ENCODE measurements at places on chromosomes 5 and 9. TPM values are rescaled to one million over a fixed set of nuclear protein-coding genes. Genes with fewer than 3 reads are reported as not detected.

HK3 gene
- 0.82 TPM for polyA plus RNA-seq

DNA sequence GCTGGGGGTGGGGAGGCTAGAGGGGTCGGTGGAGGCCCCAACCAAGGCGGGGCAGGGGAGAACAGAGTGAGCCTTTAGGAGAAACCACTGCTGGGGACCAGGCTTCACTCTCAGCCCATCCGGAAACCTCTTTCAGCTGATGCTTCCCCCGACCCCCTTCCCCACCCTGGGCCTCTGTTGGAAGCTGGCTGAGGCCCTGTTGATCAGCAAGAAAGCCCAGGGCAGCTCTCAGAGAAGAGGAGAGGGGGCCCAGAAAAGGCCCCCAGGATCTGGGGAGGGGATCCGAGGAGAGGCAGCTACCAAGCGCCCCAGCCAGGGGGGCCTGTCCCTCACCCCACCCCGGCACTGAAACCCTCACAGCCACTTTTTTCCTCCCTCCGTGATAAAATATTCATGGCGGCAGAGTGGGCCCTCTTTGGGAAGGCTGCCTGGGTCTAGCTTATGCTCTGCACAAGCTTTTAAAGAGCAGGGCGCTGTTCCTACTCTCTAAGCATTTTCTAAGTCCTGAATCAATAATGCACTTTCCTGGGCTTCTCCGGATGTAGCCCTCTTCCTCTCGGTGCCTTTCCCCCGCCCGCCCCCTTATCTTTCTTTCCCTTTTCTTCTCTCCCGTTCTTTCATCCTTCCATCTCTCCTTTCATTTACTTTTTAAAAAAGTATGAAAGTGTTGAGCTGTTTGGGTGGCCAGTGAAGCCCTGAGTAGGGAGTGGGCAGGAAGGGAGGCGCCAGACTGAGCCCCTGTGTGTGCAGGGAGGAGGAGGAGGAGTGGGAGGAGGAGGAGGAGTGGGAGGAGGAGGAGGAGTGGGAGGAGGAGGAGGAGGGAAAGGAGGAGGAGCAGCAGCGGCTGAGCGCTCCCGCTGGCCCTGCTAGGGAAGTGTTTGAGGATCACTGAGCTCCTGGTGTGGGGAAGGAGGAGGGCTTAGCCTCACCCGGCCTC is 23.5 kb downstream of the NTNG2 start:
- no peak for DNase-seq

FOXD4L5 gene
- polyA plus RNA-seq: 0.90 TPM

GRCh38 chr5:33311893-33312292 is 128.9 kb upstream of the TARS1 start:
- no peak for DNase-seq

PRUNE2 gene
- polyA plus RNA-seq: 10.8 TPM

DNA sequence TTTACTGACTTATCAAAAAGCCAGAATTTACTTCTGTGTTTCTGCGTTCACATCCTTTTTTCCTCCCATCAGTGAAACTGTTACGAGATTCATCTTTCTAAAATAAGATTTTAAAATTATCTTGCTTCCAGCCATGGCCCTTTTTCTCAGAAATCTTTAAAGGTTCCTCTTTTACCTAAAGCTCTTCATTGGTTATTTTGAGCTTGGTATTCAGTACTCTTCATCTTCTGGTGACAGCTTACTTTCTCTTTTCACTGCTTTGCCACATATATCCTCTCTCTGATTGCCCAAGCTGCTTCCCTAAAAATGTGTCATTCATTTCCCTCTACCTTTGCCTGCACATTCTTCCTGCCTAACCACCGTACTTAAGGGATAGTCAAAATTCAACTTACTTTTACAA is 32.3 kb downstream of the TGFBR1 start:
- no peak for DNase-seq

B4GALT1 gene
- 34.5 TPM for polyA plus RNA-seq

GRCh38 chr5:14039576-14039975 is 95.1 kb upstream of the DNAH5 start:
- DNase-seq: no peak

C5orf52 gene
- not detected for polyA plus RNA-seq

DNA sequence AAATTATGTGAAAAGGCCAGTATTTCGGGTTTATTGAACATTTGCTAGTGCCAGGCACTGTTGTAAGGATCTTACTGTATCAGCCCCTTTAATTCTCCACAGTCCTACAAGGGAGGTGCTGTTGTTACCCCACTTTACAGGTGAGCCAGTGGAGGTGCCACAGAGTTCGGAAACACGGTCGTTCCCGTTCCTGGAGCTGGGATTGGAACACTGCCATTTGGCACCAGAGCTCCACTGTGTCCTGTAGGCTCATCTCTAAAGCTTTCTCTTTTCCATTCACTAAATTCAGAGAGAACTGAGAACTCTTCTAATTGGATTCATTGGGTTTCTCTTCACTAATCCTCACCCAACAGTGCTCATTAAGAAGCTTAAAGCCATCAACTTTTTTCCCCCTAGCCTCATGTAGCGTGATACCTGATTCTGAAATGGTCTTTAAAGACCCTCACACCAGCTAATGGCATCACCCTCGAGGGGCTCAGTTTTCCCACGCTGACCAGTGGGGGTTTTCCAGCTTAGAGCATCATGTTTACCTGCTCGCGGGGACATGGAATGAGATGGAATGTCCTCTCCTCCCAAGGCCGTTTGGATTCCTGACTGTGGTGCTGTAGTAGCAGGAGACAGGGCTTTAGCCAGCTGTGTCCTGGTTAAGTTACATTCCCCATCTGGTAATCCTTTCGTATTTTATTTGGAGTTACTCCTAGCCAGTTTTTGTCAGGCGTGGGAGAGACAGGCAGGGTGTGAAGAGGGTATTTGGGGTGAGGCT is 5.8 kb downstream of the ERGIC1 start:
- DNase-seq: no peak

SLC28A3 gene
- not detected for polyA plus RNA-seq

GRCh38 chr5:157473383-157474320 is 13.6 kb downstream of the NIPAL4 start:
- DNase-seq: no peak

DNA sequence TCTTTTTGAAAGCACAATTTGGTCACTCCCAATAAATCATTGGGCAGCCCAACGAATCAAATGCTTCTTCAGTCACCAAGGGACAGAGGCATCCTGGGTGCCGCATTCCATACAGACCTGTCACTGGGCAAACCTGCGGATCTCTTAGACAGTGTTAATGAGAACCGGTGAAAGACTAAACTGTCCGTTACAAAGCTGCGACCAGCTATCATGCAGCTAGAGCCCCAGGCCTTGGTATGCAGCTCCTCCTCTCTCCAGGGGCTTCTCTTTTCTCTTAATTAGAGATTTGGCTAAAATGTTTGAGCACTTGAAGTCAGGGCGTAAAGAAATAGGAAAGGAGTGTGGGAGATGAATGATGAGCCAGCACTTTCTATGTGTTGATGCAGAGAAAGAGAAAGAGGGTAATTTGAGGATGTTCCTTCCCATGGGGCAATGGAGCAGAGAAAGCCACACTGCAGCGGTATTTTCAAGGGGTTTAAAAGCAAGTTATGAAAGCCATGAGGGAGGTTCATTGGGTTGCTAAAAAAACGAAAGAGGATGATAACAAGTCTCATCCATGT is 175.3 kb downstream of the RFK start:
- DNase-seq: no peak

RASEF gene
- polyA plus RNA-seq: 0.43 TPM

- no peak for DNase-seq
Measured at GRCh38 chr9:74639112-74639511, 142.0 kb downstream of the RORB start.

LRSAM1 gene
- polyA plus RNA-seq: 11.9 TPM

- DNase-seq: no peak
Measured at GRCh38 chr9:98838155-98838867, 30.8 kb downstream of the GALNT12 start.

GRCh38 chr5:84403773-84404172 is 19.1 kb upstream of the EDIL3 start:
- DNase-seq: no peak

TOR4A gene
- 7.6 TPM for polyA plus RNA-seq

PPP1R26 gene
- 10.9 TPM for polyA plus RNA-seq

DNA sequence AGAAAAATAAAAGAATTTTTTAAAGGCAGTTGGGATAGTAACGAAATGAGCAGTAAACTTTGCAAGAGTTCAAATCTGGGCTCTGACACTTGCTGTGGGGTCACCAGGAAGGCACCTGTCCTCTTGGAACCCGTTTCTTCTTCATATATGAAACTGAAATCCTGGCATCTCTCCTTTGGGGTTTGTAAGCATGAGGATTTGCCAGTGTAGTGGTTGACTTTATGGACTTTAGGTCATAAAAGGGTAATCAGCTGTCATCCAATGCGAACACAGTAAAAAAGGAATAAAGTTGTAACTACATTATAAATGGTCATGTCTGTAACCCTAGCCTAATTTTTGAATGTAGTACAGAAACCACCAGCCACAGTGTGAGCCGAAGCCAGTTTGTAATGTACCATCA is 1.3 kb downstream of the RAB14 start:
- no peak for DNase-seq

GRCh38 chr9:104835161-104835560 is 71.2 kb downstream of the NIPSNAP3B start:
- DNase-seq: no peak

GRCh38 chr9:33721674-33722358 is 73.5 kb upstream of the PRSS3 start:
- DNase-seq: peak; percentile 50

SLC38A9 gene
- 11.0 TPM for polyA plus RNA-seq

DNA sequence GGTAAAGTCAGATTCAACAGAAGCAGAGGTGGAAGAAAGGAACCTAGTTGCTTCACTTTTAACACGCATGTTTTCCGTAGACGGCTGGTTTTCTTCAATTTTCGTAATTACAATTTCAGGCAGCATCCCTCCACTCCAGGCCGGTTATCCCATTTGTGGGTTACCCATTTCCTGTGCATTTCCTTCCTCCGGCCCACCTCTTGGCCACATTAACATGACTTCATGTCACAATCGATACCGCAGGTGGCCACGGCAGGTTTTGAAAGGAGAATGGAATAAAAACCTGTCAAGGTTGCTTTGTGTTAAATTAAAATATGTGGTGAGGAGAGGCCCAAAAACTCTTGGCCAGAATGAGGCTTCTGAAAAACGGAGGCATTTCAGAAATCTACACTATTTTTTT is 130.2 kb downstream of the PCSK5 start:
- DNase-seq: no peak

DNA sequence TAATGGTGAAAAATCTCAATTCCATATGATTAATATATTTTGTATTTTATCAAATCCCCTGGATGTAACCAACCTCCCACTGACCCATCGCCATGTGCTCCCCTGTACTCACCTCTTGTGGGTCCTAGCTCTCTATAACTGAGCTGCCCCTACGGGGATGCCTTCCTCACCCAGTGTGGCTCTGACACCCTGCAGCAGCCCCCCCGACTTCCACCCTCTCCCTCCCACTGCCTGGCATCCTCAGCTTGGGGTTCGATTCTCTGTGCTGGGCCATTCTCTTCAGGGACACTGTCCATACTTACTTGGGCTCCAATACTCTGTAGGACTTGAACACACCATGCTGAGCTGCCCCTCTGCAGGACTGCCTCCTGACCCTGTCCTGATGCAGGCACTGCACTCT is 87.1 kb downstream of the PJA2 start:
- no peak for DNase-seq

DNA sequence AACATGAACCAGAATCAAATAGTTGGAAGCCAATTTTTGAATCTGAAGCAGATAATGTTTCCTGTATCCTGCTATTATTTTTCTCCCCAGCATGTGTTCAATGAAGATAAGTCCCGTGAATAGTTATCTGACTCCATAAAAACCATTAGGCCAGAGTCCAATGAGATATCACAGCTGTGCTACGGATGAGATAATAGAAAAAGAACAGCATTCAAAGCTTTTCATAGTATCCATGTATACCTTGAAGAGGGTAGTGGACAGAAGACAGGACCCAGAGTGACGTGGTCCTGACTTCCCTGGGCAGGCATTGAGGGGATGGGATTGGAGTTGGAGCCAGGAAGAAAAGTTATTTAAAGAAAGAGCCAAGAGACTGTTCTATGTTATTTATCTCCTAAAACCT is 50.7 kb upstream of the C6 start:
- no peak for DNase-seq

KCNN2 gene
- polyA plus RNA-seq: 8.2 TPM

DNA sequence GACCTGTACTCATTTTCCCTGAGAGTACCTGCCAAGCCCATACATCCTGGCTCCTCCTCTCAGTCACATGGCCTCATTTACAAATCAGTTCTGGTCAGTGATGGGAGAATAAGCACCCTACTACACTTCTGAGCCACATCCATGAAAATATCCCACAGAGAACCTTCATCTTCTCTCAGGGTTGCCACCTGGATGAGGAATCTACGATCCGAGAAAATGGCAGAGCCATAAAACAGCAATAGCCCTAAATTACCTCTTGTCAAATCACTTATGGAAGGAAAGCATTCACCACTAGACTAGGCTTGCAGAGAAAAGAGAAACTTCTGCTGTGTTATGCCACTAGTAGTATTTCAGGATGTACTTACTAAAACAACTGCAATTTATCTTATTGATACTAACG is 324.8 kb downstream of the BNC2 start:
- DNase-seq: no peak

DNA sequence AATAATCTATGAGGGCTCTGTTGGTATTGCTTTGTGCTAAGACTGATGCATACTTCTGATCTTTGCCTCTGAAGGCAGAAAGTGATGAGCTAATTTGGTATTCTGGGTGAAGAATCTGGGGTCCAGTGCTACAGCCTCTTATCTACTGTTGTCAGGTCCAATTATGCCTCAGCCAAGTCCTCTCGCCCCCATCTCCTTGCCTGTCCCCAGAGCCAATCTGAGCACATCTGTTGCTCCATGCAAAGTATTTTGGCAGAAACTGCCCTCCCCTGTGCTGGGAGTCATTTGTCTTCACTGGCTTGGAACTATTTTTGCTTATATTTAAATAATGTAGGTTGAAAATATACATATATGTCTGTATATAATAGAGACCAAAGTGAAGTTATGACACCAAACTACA is 23.4 kb downstream of the LSM11 start:
- DNase-seq: no peak

CCNB1 gene
- polyA plus RNA-seq: 28.4 TPM

DNA sequence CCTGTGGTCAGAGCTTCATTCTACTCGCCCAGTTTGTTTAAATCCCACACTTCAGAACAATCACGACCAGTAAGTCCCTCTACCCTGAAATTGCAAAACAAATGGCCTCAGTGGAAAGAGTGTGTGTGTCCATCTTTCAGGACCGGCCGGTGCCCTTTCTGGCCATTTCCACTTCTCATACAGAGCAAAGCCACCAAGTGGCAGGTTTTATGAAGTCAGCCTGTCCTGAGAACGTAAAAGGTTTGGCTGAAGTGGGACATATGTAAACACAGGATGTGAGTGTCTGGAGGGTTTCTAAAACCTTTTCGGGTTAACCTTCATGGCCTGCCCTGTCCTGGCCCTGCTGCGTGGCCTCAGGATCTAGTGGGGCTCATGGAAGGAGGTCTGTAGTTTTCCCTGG is 24.7 kb downstream of the NXNL2 start:
- DNase-seq: no peak

SPEF2 gene
- polyA plus RNA-seq: 8.9 TPM

NTNG2 gene
- 0.25 TPM for polyA plus RNA-seq

- DNase-seq: no peak
Measured at GRCh38 chr9:117434566-117434965, 19.7 kb upstream of the ASTN2 start.

- DNase-seq: peak; percentile 50
Measured at GRCh38 chr5:53364061-53364460, 116.4 kb upstream of the FST start.

- no peak for DNase-seq
Measured at GRCh38 chr5:144151026-144151425, 19.4 kb downstream of the YIPF5 start.

FAM200C gene
- polyA plus RNA-seq: 10.9 TPM

GRCh38 chr9:12511726-12512125 is 181.5 kb upstream of the TYRP1 start:
- no peak for DNase-seq
